Naive thymus-derived CD4-positive, alpha-beta T cell (primary cell): ENCODE measurements at places on chromosomes 2 and 18. TPM values are rescaled to one million over a fixed set of nuclear protein-coding genes. Genes with fewer than 3 reads are reported as not detected.

CHPF gene
- 5.7 TPM for total RNA-seq

- DNase-seq: no peak
- H3K27me3 ChIP-seq: no peaks in the 10 kb centered on the region
- no peaks in the 10 kb centered on the region for H3K4me1 ChIP-seq
- H3K4me3 ChIP-seq: no peak overlapping the region
- no peaks in the 10 kb centered on the region for H3K36me3 ChIP-seq
Observed at GRCh38 chr2:79511320-79511951, 1.4 kb upstream of the CTNNA2 start.

- H3K4me1 ChIP-seq: no peaks in the 10 kb centered on the region
- no peaks in the 10 kb centered on the region for H3K36me3 ChIP-seq
- no peak for DNase-seq
- H3K27ac ChIP-seq: no peak overlapping the region
- H3K27me3 ChIP-seq: no peaks in the 10 kb centered on the region
Observed at GRCh38 chr2:32926708-32927084, 20.1 kb upstream of the LTBP1 start.

GRCh38 chr2:23711979-23712755 is 214.8 kb downstream of the ATAD2B start:
- no peak for DNase-seq
- no peak overlapping the region for H3K27ac ChIP-seq
- no peaks in the 10 kb centered on the region for H3K27me3 ChIP-seq
- no peaks in the 10 kb centered on the region for H3K36me3 ChIP-seq
- H3K4me3 ChIP-seq: no peak overlapping the region
- H3K4me1 ChIP-seq: no peaks in the 10 kb centered on the region

GRCh38 chr2:60091266-60091665 is 462.2 kb downstream of the BCL11A start:
- H3K36me3 ChIP-seq: no peaks in the 10 kb centered on the region
- DNase-seq: no peak
- H3K4me3 ChIP-seq: no peak overlapping the region
- H3K27ac ChIP-seq: no peak overlapping the region
- H3K27me3 ChIP-seq: no peaks in the 10 kb centered on the region

- DNase-seq: no peak
- H3K4me1 ChIP-seq: no peaks in the 10 kb centered on the region
- no peaks in the 10 kb centered on the region for H3K27me3 ChIP-seq
- no peaks in the 10 kb centered on the region for H3K36me3 ChIP-seq
- no peak overlapping the region for H3K4me3 ChIP-seq
Observed at GRCh38 chr2:72998234-72998651, 73.3 kb downstream of the SFXN5 start.

DNA sequence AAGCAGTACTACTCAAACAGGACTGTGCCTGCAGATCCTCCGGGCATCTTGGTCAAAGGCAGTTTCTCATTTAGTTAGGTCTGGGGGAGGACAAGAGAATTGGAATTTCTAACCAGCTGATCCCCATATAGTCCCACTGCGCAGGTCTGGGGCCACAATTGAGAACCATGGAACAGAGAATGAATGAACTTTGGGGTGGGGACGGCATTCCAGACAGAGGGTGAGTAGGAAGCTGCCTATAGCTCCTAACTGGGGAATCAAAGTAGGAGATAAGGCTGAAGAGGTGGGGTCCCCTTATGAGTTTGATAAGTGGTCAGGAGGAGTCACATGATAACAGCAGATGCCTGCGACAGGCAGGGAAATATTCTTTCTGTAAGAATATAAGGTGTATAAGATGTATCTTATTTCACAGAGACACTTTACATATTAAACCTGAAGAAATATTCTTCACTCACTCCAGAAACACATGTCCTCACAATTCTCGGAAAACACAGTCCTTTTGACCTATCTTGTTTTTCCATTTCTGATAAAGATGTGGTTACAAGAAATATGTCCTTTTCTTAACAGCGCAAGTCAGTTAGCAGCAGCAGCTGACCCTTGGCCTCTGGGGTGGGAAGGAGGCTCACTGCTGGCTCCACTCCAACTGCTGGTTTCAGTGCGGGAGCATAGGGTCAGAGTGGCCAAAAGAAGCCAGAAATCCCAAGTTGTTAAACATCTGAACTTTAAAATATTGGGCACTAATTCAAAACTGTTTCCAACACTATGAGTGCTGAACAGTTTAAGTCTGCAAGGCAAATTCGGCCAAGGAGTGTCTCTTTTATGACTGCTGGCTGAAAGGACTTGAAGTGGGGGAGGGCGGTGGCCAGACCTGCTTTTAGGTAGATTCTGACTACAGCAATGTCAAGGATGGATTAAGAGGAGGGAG is 12.6 kb upstream of the TMEM214 start:
- no peak overlapping the region for H3K27ac ChIP-seq
- no peaks in the 10 kb centered on the region for H3K4me1 ChIP-seq
- H3K4me3 ChIP-seq: no peak overlapping the region
- peaks cover 5% of the 10 kb centered on the region for H3K36me3 ChIP-seq
- no peaks in the 10 kb centered on the region for H3K27me3 ChIP-seq
- DNase-seq: no peak
